ENCODE measurements at places on chromosomes 7 and 10.

DNA sequence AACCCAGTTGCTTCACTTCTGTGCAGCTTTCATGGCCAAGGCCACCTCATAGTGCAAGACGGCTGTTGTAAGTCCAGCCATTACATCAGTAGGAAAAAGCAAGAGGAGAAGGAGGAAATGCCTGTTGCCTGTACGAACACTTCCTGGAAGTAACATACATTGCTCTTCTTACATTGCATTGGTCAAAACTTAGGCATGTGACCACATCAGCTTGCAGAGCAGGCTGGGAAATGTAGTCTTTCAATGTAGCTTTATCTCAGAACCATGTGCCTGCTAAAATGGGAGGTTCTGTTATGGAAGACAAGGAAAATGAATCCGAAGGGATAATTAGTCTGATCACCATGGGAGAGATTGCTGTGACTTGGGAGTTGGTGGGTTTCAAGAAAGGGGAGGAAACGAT is 4.3 kb downstream of the SLC29A3 start:
- DNase-seq, result no peak

- DNase-seq, result no peak
Observed at GRCh38 chr10:47207281-47207615, 92.7 kb upstream of the GDF10 start.

DNA sequence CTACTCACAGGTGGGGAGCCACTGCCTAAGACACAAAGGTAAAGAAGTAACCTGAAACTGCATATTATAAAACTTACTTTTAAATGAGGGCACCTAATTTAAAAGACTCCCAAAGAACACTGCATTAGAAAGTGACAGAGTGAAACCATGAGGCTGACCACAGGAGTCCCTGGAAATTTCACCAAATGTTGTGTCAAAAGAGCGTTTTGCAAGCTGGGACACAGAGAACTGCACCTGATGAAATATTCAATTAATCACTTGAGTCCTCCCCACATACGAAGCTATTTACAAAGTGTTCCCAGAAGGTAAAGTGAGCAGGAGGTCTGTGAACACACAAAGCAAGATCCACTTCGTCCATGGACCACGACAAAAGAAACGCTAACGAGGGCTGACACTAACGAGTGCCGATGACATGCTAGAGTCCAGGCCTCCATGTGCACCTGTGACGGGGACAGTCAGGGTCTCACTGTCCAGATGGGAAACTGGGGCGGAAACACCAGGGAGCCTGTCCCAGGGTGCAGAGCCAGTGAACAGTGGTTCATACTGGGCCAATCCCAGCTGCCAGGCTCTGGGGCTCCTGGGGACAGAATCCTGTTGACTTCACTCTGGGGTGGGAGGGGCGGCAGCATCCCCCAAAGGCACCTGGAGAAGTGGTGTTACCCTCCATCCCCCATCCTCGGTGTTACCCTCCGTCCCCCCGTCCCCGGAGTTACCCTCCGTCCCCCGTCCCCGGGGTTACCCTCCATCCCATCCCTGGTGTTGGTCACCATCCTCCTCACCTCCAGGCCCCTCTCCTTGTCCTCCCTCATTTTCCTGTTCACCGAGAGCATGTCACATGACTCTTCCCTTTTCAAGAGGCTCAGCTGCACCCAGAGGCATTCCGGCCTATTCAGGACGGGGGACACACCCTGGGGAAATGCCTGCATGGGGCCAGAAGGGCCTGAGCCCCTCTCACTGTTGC is 63.4 kb downstream of the DIP2C start:
- DNase-seq, result no peak

GRCh38 chr7:130909881-130910672 is 176.1 kb upstream of the KLF14 start:
- DNase-seq, result no peak

GRCh38 chr7:149397470-149398043 is 63.3 kb downstream of the ZNF777 start:
- DNase-seq, result no peak

GRCh38 chr10:29254123-29255046 is 34.5 kb upstream of the LYZL1 start:
- DNase-seq, result no peak

DNA sequence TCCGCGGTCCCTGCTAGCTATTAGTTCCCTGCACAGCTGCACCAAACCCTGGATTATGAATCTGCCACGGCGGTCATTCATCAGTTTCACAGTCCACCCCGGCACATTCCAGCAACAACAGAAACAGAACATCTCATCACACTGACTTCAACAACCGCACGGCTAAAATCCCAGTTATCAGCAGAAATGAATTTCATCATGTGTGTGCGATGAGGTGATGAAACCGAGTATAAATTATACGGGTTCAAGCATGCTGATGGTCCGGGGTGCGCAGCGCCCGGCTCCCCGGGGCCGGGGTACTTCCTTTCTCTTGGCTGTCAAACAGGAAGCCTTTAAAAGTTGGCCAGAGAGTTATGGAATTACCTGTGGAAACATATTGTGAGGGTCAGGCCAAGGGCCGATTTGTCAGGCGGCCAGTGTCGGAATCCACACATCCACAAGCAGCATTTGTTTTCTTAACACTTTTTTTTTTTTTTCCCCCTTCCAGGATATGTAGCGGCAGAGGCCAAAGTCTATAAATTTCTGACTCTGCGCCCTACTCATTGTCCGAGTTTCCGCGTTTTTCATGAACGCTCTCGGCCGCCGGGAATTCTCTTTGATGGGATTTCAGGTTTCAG is 420.9 kb upstream of the MGMT start:
- no peak for DNase-seq

- DNase-seq, result no peak
Observed at GRCh38 chr10:49741108-49741995, 20.8 kb downstream of the OGDHL start.

DNA sequence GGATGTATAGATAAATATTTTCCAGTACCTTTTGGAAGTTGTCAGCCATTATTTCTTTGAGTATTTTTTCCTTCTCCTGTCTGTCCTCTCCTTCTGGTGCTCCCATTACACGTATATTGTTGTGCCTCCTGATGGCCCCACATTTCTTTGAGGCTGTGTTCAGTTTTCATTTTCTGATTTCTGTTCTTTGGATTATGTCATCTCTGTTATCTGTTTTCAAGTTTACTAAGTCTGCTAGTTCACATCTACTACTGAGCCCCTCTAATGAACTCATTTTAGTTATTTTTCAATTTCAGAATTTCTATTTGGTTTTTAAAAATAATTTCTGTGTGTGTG is 16.3 kb downstream of the RBM33 start:
- DNase-seq, result no peak

DNA sequence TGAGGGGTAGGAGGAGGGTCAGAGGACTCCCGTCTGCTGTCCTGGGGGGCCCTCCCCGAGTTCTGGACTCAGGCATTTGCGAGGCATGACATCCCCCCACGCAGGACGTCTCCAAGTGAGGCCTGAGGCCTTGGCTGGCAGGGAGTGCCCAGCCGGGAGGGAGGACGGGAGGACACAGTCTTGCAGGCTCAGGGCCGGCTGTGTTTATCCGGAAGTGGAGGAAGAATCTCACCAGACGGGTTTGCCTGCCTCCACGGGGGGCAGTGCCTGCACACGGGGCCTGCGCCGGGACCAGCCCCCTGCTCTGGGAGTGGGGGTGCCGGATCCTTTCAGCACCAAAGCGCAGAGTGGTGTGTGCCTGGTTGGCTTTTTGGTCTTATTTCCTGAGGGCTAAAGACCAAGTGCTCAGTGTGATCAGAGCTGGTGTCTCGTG is 10.9 kb downstream of the PWWP2B start:
- DNase-seq, result no peak

GRCh38 chr7:137577184-137577583 is 233.7 kb upstream of the PTN start:
- DNase-seq, result no peak

GRCh38 chr10:96415891-96416554 is 57.2 kb upstream of the OPALIN start:
- DNase-seq, result no peak

GRCh38 chr7:135537905-135538304 is 19.8 kb upstream of the NUP205 start:
- no peak for DNase-seq

DNA sequence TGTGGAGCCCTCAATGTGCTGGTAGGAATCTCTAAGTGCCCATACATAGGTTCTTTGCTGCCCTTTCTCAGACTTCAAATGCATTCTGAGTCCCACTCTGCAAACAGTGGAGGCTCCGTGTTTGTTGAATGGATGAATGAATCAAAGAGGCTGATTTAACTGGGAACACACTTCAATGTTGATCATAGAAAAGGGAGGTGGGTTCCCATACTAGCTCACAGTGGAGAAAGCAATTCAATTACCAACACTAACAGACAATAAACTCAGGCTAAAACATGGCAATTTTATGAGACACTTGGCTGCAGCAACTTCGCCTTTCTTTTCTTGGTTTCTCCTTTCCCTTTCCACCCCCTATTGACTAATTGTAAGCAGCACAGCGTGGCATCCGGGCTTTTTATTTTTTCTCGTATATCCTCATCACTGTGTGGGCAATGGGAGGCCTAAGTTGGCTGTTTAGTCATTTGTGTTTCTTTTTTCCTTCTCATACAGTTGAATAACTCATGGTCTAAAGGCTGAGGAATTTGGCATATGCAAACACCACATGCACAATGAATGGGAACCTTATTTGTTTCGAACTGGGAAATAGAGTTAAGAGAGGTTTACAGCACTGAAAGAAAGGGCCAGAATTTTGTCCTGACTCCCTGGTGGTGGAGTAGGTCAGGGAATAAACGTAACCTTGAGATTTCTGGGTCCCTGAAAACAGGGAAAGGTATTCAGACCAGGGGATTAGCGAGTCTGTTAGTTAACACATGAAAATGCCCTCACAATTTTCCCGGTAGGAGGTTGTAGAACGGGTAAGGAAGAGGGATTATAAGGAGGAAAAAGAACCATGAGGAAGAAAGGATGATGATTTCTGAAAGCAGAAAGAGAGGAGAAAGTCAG is 858.5 kb downstream of the KCNMA1 start:
- DNase-seq, result no peak

- DNase-seq, result no peak
Observed at GRCh38 chr7:38934051-38934450, 25.1 kb upstream of the VPS41 start.

- no peak for DNase-seq
Observed at GRCh38 chr10:1516492-1517165, 220.7 kb downstream of the ADARB2 start.

DNA sequence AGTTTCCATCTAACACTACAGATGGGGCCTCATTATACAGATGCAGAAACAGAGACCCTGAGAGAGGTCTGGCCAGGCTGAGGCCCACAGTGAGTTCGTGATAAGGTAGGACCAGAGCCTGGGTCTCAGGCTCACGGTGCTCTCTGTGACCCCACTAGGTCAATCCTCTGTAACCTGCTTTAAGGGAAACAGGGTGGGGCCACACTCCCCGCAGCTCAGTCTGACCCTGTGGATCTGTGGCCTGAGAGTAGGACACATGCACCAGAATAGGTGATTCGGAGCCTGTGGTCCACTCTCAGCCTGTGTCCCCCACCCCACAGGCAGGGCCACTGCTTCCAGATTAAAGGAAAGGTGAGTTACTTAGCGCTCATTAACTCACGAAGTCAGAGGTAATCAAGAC is 137.8 kb upstream of the FAM20C start:
- no peak for DNase-seq

GRCh38 chr10:109770663-109771062 is 152.6 kb downstream of the XPNPEP1 start:
- DNase-seq, result no peak

- no peak for DNase-seq
Observed at GRCh38 chr10:119672291-119672690, 21.1 kb downstream of the BAG3 start.

DNA sequence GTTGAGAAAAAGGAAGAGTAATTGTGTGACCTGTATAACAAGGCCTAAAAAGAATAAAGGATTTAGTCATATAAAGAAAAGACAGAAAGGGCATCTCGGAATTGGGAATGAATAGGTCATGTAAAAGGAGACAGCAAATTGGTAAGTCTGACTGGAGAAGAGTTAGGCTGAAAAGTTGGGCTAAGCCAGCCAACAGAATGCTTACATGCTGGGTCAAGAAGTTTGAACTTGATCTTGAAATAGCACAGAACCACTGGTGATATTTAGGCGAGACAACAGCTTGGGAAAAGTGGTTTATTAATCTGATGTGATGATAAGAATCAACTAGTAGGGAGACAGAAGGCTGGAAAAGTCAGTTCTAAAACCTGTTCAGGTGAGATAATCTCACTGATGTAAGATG is 4.8 kb downstream of the IDE start:
- no peak for DNase-seq

DNA sequence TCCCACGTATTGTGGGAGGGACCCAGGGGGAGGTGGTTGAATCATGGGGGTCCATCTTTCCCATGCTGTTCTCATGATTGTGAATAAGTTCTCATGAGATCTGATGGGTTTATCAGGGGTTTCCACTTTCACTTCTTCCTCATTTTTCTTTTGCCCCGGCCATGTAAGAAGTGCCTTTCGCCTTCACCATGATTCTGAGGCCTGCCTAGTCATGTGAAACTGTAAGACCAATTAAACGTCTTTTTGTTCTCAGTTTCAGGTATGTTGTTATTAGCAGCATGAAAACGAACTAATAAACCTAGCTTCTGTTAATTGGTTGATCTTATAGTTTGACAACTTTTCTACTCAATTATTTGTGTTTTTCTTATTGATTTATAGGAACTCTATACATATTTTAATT is 206.3 kb downstream of the NXPH1 start:
- no peak for DNase-seq

GRCh38 chr7:140085447-140085846 is 22.7 kb upstream of the PARP12 start:
- DNase-seq, result no peak

- DNase-seq, result no peak
Observed at GRCh38 chr7:17448479-17449423, 150.3 kb downstream of the AHR start.

DNA sequence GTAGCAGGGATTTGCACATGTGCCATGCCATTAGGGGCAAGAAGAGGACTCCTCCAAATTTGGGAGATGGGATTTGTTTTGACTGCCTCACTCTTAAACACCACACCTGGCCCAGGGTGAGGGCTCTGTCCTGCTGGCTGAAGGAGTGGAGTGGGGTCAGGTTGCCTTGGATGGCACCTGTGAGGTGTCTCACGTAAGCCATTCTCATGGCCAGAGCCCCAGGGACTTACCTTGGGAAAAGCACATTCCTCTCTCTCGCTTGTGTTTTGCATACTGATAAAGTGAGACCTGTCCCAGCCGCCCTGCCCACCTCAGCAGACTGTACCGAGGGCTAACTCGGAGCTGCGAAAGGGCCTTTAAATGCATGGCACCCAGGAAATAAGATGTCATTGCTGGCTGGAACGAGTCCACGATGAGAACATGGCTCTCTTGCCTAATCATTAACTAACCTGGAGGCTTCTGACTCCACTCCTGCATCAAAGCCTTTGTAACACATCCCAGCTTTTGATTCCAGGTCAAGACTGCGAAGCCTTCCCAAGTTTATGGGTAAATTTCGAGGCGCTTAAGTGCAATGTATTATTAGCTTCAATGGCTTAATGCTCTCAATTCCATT is 184.0 kb upstream of the RNF32 start:
- no peak for DNase-seq

- no peak for DNase-seq
Observed at GRCh38 chr7:28999427-28999826, 41.3 kb upstream of the TRIL start.

Data from stimulated activated CD4-positive, alpha-beta T cell treated with anti-CD3 and anti-CD28 coated beads, TNF-alpha, amount 100 ng/mL, for 4 hours (primary cell).